NCI-H187 treated with DMSO at 0.1 percent for 48 hours (cell line): ENCODE measurements at places on chromosomes 5 and 9.

DNA sequence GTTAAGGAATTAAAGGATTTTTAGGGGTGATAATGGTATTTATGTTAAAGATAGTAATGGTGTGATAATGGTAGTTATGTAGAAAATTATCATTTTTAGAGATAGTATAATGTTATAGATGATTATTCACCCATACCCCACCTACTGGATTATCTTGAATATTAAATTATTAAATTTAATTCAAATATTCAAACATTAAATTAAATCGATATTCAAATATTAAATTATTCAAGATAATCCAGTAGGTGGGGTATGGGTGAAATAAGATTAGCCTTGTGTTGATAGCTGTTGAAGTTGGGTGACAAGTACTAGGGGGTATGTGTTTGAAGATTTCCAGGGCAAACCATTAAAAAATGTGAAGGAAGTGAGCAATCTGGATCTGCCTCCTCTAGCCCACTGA is 15.6 kb downstream of the FAM219A start:
- DNase-seq: no peak

DNA sequence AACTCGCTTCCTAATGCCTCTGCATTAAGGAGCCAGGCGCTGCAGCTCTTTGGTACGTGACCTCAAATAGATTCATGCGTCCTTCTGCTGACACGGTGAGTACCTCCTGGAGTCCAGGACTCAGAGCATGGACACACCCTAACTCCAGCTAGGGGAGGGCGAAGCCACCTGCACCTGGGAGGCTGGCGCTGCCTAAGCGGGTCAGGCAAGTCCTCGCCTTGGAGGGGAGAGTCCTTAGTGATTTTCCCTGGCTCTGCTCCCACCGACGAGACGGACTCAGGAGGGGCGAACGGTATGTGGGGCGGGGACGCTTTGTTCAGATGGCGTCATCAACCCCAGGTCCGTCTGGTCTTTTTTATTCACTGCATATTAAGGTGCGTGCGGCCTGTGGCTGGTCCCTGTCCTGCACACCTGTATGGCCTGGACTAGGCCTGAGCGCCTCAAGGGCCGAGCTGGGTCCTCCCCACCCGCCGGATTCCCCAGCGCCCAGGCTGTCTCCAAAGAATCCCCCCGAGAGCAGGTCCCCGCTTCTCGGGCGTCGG is 50.3 kb downstream of the NSUN2 start:
- DNase-seq: no peak

DNA sequence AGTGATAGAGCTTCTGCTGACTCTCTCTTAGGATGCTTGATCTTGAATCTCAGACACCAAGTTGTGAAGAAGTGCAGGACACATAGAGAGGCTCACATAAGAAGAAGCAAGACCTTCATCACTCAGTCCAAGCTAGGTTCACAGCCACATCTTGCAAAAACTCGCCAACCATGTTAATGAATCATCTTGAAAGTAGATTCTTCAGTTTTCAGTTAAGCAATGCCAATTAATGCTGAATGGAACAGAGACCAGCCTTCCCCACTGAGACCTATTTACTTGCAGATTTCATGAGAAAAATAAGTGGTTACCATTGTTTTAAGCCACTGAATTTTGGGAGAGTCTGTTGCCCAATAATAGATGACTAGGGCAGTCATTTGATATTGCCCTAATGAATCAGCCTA is 217.7 kb upstream of the EDIL3 start:
- DNase-seq: no peak

- no peak for DNase-seq
These were observed 128.0 kb downstream of the KCTD16 start for GRCh38 chr5:144298658-144299057.

- no peak for DNase-seq
These were observed 3.9 kb downstream of the MEGF9 start for GRCh38 chr9:120710110-120710981.

- DNase-seq: no peak
These were observed 482 bp downstream of the TESK1 start for GRCh38 chr9:35605351-35606137.

DNA sequence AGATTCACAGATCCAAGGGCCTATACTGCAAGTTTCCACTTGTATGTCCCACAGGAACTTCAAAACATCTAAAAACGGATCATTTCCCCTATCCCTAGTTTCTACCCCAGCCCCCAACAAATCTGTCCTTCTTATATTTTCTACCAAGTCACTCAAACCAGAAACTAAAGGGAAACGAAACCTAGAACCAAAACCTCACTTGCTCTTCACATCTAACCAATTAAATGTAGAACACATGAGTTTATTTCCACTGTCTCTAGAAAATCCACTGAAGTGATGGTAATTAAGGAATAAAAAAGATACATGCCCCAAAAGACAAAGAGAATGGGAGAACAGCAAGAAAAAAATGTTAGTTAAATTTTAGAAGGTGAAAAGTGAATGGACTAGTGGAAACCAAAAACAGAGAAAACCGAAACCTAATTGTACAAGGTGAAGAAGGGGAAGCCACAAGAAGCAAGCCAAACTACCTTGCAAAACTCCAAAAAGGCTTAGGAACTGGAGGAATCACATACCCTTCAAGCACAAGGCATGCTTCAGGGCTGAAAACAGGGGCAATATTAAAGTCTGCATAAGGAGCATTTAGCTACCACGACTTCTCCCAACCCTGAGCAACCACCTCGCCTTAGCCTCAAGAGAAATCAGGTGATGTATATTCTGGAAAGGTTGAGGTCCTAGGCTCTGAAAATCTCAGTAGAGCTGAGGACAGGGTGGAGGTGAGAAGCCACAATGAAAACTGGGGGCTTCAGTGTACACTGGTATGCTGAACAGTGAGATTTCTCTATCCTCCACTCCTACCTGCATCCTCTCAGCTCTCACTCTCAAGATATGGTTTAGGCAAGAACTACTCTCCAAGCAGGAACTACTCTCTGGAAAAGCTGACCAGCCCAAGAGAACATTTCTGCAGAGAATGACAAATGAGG is 11.1 kb downstream of the SMU1 start:
- DNase-seq: no peak

GRCh38 chr9:93243112-93243511 is 59.2 kb downstream of the WNK2 start:
- no peak for DNase-seq

DNA sequence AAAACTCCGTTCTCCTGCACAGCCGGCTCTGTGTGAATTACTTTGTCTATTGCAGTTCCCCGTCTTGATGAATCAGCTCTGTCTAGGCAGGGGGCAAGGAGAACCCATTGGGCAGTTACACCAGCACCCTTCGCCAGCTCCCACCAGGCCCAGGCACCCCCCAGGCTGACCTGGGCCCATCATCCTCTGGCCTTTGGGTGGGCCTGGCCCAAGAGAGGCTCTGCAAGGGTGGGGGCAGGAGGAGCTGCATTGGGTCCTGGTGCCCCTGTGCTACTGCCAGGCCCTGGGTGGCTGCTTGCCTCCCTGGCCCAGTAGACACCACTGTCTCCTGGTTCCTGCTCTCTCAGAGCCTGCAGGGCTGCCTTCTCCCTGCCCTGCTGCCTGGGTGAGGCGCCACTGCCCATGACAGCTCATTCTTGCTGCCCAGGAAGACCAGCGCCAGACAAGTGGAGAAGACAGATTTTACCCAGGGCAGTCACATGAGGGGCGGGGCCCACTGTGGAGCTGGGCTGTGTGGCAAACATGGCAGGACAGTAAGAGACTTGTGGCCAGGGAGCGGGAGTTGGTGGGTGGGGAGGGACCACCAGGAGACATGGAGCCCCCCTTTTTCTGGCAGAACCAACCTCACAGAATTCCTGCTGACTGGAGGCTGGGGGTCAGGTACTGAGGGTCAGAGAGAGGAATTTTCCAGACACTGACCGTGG is 67.2 kb downstream of the MRPL36 start:
- DNase-seq: no peak

GRCh38 chr9:128070874-128071273 is 2.8 kb downstream of the SLC25A25 start:
- DNase-seq: no peak

DNA sequence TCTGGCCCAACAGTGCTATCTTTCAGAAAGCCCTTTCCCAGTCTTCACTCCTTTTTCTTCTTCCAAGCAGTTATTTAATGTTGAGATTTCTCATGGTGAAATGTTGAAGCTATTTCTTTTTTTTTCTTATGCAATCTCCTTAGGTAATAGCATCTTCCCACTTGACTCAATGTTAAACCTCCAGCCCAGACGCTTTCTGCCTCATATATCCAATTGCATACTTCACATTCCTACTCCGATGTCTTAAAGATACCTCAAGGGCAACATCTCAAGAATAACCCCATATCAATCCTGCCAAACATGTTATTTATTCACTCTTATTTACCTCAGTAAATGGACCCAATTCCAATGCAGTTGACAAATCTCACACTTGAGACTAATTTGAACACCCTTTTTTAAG is 187.3 kb downstream of the CDH12 start:
- DNase-seq: no peak

- no peak for DNase-seq
These were observed 238.1 kb downstream of the ELAVL2 start for GRCh38 chr9:23587903-23588302.
